ENCODE measurements at places on chromosomes 11 and 22.

DNA sequence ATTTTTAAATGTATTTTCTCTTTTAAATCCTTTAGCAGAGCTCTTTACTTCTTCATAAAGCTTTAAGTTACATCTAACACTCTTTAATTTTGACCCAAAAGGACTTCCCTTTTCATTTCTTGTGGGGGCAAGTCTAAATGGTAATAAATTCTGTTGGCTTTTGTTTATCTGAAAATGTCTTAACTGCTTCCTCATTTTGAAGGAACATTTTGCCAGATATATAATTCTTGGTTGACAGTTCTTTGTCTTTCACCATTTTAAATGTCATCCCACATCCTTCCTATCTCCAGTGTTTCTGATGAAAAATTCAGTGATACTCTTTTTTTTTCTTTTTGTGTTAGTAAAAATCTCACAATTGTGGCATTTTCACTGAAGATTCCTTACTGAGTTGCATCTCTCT lies 44.7 kb upstream of the ZBTB44 start:
- no peak for DNase-seq

DNA sequence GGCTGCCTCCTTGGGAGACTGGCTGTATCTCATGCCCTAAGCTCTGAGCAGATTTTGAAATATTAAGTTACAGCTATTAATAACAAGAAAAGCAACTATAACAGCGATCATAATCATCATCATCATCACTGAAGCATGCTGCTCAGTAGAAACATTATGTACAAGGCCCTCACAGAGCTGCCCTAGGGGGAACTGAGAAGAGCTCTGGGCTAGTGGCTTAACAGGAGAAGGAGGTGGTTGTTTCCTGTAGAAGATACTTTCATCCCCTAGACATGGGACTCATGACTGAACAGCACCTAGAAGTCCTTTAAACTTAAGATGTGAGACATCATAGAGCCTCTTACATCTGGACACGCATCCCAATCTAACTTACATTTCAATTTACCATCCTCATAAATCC lies 332.8 kb upstream of the PLET1 start:
- no peak for DNase-seq

DNA sequence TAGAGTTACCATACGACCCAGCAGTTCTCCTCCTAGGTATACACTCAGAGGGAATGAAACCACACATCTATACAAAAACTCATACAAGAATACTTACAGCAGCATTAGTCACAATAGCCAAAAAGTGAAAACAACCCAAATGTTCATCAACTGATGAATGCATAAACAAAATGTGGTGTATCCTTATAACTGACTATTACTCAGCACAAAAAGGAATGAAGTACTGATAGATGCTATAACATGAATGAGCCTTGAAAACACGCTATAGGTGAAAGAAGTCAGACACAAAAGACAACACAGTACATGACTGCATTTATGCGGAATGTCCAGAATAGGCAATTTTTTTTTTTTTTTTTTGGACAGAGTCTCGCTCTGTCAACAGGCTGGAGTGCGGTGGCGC lies 23.1 kb downstream of the NCAPD3 start:
- no peak for DNase-seq

DNA sequence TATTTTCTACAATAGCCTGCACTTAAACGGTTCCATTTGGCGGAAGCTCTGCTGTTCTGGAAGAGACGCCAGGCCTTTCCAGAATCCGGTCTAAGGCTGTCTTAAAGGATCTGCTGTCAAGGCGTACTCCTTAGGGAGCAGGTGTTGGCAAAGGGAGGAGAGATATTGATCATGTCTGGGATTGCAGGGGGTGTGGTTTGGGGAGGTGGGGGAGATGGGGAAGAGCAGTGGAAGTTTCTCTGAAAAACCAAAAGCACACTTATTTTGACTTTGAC lies 22.5 kb upstream of the WNT11 start:
- no peak for DNase-seq

- no peak for DNase-seq
Measured at GRCh38 chr22:41836551-41836950, 3.6 kb downstream of the SREBF2 start.

DNA sequence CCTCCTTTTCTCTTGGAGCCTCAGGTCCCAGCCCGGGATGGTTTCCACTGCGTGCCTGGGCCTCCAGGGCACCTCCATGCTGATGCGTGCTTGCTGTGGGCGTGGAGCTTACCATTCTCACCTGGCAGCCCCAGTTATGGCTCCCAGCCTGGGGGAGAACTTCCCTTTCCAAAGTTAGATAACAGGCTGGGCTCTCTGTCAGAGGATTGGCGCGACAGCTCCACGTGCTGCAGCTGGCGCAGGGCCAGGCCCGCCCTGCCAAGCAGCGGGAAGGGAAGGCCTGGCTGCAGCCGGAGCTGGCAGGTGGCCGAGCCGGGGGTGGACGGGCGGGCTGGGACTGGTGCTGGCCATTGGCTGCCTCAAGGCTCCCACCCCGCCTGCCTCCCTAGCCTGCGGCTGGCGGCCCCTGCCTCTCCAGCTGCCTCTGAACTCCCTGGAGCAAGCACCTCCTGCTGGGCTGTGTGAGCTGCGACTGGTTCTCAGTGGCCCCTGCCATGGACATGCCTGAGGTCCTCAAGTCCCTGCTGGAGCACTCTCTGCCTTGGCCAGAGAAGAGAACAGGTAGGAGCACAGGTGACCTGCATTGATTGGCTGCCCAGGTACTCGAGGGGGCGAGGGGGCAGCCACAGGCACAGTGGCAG lies 14.6 kb upstream of the TEF start:
- no peak for DNase-seq

DNA sequence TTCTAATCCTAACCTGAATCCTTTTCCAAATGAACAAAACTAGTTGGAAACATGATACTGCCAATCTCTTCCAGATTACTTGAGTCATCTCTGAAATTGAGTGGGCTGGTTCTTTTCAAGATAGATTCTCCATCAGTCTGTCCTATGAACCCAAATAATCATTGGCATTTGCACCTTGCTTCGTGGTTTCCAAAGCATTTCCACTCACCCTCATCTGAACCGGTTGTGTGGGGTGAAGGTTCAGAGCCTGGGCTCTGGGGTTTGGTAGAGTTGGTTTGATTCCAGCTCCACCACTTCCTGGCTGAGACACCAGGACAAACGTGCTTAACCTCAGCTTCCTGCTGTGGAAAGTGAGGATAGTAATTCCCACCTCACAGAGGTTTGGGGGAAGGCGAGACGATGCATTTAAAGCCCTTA lies 206.4 kb upstream of the E2F8 start:
- no peak for DNase-seq

DNA sequence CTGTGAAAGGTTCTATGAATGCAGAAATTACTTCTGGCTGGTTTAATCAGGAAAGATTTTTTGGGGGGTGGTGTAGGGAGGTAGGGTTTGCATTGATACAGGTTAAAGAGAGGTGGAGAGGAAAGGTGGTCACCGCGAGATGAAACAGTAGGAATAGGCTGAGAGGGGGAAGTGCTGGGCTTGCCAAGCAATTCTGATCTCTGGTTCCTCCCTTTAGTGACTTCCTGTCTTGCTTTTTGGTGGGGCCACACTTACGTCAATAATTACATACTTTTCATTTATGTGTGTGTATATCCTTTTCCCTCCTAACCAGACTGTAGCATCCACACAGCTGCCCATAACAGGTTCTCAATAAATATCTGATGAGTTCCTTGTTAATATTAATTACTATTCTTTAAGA lies 120.0 kb downstream of the CTNND1 start:
- DNase-seq: no peak
